ENCODE measurements at places on chromosomes 13 and 19.

DNA sequence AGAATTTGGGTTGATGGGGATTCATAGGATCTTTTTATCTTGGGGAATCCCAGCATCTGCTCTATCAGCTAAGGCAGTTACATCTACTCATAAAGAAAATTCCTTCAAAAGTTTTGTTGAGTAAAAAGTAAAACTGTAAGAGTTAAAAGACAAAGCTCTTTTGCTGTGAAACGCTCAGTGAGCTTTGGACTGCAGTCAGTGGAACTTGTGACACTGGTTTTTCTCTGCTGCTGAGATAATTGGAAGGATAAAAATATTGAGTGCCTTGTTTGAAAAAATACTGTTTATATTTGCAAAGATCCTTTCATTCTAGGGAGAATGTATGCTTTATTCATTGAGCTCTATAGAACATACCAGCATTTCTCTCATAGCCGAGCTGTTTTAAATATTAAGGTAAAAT, 5.3 kb downstream of the NAXD start:
- no peak for DNase-seq

GRCh38 chr13:93309886-93310523, 83.4 kb downstream of the GPC6 start:
- DNase-seq = no peak

DNA sequence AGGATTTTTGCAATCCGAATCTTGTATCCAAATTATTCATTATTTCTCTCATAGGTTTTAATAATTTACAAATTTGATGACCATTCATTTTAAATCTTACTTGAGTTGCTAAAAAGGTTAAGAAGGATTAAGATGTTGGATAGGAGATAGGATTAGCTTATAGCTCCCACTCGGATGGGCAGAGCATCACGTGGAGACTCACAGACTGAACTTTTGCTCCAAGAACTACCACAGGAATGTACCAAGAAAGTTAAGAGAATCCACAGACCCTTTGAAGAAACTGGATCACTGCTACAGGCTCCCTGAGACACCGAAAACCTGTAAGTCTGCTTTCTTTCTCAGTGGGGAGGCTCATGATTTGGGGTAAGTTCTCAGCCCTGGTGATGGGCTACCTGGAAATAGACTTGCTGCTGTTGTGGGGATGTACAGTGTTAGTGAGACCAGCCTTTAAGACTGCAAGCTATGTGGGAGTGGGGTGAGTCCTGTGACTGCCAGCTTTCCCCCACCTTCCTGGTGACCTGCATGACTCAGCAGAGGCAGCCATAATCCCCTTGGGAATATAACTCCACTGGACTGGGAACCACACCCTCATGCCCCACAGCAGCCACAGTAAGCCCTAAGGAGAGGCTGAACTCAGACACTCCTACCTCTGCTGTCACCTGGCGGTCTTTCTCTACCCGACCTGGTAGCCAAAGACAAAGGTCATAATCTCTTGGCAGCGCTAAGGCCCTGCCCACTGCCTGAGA, 1458.0 kb downstream of the OLFM4 start:
- no peak for DNase-seq

DNA sequence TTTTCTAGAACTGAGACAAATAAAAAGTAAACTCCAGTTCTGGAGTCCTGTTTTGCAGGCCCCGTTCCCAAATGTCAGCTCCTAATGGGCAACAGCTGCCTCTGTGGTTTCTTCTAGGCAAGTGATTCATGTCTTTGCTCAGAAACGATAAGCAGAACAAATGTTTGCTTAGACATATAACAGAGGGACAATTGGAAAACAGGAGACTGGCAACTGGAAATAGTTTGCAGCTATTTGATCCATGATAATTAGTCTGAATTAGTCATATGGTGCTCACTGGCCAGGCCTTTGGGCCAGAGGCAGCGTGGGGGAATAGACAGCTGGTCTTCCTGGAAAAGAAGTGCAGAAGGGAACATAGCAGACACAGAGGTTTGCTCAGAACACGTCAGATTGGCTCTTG, 29.2 kb upstream of the TSHZ3 start:
- no peak for DNase-seq

DNA sequence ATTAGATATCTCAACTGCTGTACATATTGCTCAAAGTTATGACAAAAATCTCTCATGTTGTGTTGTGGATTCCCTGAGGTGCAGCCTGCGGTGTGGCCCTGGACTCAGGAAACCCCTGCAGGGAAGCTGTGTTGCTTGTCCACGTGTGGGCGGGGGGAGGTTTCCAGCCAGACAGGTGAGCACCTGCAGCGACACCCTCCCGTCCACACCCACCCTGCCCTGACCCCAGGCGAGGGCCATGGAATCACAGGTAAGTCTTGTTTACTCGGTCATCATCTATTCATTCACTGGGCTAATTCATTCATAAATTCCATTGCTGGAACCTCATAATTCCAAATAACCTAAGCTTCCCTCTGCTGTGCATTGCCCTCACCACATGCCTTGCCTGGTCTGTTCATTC, 14.1 kb downstream of the PLPP2 start:
- DNase-seq = no peak

DNA sequence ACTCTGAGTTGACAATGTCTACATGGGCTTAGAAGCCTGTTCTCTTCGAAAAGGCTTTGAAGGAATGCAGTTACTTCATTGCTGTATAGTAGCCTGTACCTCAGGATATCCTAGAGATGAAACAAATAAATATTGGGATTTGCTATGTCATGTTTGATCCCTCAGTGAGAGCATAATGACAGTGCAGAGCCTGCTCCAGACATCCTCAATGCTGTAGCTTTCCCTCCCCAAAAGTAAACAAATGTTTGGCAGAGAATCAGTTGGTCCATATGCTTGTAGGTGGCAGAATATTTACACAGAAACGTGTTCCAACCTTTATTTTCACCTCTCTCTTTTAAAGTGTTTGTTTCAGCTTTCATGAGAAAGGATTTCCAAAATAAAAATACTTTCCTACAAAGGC, 515.3 kb upstream of the SGCG start:
- no peak for DNase-seq

- no peak for DNase-seq
Measured at GRCh38 chr13:24625870-24626849, 54.0 kb upstream of the ATP12A start.

DNA sequence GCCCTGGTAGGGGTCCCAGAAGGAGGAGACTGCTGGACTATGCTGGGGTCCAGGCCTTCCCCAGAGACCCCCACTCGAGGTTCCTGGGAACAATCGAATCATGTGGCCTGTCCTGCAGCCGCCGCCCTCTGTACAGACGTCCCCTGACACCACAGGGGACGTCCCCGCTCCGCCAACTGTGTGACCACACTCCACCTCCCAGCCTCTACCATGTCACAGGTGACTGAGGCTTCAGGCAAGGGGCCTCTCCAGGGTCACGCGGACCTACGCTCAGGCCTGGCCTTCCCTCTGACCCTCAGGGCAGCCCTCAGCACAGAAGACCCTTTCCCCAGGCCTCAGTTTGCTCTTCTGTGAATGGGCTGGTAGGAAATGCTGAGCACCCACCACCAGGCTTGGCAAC, 13.1 kb upstream of the TMEM161A start:
- no peak for DNase-seq

- no peak for DNase-seq
Measured at GRCh38 chr13:98313023-98313921, 136.2 kb upstream of the RNF113B start.

GRCh38 chr13:85347251-85347650, 452.0 kb downstream of the SLITRK6 start:
- no peak for DNase-seq

GRCh38 chr13:91119643-91120042, 227.8 kb upstream of the MIR17HG start:
- no peak for DNase-seq

DNA sequence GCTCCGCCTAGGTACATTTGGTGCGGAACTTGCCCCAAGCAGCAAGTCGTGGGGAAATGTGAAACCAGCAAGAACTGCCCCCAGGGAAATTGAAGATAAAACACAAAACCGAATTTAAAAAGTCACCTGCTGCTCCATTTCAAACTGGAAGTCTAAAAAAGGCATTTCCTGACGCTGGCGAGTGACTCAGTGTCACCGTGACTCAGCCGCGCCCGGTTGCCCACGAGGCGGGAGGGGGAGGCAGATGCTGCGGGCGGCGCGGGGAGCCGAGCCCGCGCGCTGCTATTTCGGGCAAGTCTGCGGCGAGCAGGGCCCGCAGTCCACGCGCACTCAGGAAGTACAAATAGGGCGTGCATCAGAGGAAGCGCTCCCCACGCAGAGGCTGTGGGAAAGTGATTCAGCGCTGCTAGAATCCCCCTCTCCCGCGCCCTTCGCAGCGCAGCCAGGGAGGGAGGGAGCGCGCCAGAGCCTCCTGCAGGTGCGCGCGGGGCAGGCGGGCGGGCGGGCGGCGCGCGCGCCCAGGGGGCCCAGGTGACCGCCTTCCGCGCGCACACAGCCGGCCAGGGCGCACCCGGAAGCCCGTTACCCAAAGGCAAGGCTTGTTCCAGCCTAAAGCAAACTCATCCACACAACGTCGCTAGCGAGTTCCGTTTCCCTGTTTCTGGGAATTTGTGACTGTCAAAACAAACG, 168.8 kb downstream of the COL4A1 start:
- peak; percentile 96 for DNase-seq

DNA sequence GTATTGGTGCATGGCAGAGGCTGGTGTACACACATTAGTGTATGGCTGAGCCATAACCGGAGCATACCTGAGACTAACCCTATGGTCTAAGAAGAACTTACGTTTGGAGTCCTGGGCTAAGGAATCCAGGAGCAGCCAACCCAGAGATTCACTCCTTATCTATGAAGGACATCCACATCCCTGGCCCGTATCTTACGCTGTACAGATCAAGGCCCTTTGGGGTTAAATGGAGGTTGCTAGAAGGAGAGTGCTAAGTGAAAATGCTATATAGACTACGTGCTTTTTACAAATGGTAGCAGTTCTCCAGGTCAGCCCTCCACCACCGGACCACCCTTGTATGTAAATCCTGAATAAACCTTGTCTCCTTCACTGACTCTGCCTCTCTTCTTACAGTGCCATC, 1.9 kb upstream of the SUGT1 start:
- DNase-seq = no peak
